ENCODE measurements at places on chromosomes 5 and 9.

DNA sequence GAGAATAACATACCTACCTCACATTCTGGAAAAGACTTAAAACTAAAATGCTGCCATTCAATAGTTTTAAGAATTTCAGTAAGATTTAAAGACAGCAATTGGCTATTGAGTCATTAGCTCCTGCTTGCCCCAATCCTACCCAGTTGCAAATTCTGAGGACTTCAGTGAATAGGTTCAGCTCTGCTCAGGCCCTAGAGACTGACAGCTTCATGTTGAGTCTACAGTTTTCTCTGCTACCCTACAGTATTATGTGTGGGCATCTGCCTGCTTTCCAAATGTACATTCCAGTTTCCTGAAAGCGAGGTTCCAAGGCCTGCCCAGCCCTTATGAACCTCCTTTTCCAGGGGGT is 61.5 kb downstream of the ARSB start:
- DNase-seq = no peak

DNA sequence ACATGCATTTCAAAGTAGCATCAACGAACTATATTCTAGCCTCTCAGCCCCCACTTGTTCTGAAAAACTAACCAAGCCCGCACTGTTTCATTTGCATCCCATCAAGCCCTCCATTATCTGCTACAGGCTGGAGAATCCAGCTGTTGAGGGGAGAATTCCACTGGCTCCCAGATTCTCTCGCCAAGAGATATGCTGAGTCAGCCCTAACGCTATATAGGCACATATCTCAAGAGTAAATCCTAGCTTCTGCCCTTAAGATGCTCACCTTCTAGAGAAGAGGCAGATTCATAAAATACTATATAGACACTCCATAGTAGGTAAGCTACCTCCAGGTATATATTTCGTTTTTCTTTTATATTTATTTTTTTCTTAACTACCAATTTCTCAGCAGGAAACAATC is 266.4 kb upstream of the TARS1 start:
- no peak for DNase-seq

DNA sequence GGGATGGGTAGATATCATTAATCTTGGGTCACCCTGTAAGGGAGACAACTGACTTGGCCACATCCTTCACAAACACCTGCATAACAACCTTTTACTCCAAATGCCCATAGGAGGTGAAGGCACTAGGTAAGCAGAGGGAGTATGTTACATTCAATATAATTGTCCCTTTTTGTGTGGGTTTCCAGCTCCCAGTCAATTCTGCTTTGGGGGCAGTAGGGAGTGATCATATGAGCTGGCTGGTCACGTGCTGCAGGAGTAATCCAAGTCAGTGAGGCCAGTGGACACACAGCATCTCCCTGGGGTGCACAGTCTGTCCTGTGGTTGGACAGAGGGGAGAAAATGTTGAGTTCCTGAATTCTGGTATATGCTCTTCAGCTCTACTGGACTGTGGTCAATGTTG is 1.2 kb upstream of the AGXT2 start:
- no peak for DNase-seq

- DNase-seq = peak; percentile 43
Observed at GRCh38 chr9:95048225-95049087, 269.1 kb downstream of the FANCC start.

DNA sequence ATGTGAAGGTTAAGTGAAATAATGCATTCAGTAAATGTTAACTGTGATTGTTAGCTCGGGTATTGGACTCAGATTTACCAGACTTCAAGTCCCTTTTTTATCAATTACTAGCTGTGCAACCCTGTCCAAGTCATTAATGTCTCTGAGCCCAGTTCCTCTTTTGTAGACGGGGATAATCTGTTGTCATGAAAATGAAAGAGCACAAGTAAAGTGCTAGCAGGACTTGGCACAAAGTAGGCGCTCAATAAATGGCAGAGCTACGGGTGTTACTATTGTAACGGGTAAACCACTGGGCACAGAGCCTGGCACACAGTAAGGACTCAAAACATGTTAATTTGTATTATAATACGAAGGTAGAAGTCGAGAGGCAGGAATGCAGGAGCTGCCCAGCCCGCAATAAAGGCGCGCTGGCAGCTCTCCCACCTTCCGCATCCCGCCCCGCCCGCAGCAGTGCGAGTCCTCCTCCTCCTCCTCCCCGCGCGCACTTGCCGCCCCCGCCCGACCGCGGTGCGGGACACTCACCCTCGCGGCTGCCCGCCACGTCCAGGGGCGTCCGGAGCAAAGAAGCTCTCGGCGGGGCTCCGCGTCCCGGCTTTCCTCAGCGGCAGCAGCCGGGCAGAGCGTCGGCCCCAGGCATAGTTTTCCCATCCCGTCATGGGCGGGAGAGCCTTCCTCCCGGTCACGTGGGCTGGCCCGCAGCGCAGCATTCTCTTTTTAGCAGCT is at the start of gene C1QTNF2:
Gene C1QTNF2, minus strand, starts transcription at position 637 of the 723 bp plus-strand sequence. CDS start 15,615 bp downstream, outside the sequence.
- no peak for DNase-seq

- DNase-seq = no peak
Observed at GRCh38 chr9:89525446-89526374, 27.8 kb upstream of the SEMA4D start.

DNA sequence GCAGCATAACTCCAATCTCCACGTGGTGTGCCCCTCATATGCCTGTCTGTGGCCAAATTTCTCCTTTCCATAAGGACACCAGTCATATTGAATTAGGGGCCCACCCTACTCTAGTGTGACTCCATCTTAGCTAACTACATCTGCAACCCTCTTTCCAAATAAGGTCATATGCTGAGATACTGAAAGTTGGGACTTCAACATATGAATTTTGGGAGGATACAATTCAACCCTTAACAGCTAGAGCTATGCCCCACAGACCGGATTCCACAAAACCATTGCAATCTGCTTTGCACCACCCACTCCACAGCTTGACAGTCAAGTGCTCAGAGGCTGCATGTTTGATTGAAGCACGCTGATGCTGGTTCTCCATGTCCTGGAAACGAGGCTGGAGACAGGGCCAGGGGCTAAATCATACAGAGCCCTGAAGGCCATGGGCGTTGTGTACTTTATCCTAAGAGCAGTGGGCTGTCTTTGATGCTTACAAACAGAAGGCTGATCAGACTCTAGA is 122.8 kb downstream of the MTX3 start:
- DNase-seq = no peak

- no peak for DNase-seq
Observed at GRCh38 chr5:60494635-60495034, 205.3 kb downstream of the DEPDC1B start.

DNA sequence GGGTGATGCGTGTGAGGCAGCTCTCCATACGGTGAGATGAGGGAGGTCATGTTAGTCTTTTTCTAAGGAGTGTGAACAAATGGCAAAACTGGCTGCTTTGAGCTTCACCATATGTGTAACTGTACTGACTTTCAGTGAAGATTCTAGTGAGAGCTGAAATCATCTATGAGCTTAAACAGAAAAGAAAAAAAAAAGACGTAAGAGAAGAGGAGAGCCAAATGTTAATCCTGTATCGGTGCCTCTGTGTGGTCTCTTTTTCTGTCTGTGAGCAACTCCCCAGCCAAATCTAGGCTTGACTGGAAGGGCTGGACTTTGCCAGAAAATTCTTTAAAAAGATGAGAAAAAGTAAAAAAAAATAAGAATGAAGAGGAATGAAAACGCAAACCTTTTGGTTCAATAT is 209.7 kb upstream of the TUT7 start:
- no peak for DNase-seq

- no peak for DNase-seq
Observed at GRCh38 chr5:4570047-4570995, 569.8 kb upstream of the ADAMTS16 start.

DNA sequence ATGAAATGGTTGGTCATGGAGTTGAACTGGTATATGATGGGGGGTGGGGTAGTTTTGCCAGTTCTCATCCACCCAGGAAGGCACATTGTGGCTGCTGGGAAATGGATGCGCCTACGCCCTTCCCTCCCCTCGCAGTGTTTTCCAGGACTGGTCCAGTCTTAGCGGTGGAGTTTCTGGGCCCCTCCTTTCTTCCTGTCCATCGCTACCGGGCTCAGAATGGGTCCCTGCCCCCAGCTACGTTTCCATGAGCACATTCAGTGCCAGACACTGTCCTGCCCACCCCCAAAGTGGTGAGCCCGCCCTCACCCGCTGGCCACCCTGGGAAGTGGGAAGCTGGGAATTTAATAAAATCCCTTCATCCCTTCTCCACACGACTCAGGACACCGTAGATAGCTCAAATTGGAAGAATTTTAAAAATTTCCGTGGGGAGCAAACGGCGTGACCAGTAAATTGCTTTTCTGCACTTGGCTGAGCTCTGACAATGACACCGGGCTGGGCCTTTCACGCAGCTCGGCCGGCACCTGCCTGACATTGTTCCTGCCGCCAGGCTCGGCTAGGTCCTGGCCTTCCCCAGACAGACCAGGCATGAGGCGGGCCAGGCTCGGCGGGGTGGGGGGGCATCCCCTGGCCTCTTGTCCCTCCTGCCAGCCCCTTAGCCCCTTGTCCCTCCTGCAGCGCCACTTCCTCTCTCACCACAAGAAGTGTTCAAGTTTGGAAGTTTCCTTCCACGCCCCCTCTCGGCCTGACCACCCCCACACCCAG is 3.6 kb downstream of the FGF18 start:
- no peak for DNase-seq

- no peak for DNase-seq
Observed at GRCh38 chr5:160792281-160792680, 59.7 kb downstream of the ATP10B start.

DNA sequence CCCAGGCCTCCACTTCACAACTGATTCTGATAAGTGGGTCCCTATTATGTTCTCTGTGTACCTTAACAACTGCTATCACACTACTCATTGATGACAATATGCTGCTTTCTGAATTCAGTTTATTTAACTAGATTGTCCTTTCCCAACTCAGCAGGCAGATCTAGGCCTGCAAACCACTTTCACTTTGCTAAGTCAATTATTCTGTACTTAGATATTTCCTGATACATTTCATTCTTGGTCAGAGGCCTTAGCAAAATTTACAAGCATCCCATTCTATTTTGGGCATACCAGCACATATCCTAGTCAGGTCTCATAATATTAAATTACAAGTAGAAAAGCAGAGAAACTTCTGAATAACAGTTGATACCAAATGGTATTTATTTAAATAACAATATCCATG is 235.7 kb upstream of the HAPLN1 start:
- no peak for DNase-seq

- DNase-seq = no peak
Observed at GRCh38 chr5:149996205-149996890, 4.1 kb downstream of the TIGD6 start.

- DNase-seq = no peak
Observed at GRCh38 chr5:10049858-10050455, 199.7 kb downstream of the ATPSCKMT start.

DNA sequence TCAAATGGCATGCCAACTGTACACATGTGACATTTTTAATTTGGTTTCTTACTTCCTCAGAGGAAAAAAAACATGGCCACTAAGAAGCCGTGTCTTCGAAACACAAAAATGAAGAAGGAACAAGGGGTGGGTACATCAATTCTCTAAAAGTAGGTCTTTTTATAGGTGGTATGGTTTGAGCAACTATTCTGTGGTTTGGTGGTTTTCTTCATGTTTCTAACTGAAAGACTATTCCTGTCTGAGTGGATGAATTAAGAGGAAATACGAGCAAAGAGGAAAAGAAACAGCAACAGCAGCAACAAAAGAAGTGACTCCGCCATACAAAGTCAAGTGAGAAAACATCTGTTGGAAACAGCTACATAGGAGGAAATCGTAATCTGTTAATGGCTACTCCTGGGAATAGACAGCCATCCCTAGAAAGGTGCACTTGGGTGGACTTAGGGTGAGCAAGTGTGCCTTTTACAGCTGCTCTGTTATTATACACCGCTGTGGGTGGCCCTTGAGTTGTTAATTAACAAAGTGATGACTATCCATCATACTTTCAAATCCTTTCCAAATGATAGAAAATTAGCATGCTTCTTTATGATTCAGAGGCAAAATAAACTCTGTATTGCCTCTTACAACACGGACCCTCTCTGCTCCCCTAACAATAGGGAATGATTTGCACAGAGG is 575.8 kb downstream of the TLE1 start:
- DNase-seq = no peak

DNA sequence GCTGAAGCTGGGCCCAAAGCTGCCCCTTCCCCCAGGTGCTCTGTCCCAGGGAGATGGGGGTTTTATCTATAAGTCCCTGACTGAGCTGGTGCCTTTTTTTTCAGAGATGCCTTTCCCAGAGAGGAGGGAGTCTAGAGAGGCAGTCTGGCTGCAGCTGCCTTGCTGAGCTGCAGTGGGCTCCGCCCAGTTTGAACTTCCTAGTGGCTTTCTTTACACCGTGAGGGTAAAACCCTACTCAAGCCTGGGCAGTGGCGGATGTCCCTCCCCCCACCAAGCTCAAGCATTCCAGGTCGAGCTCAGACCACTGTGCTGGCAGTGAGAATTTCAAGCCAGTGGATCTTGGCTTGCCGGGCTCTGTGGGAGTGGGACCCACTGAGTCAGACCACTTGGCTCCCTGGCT is 41.3 kb downstream of the CAVIN4 start:
- no peak for DNase-seq

DNA sequence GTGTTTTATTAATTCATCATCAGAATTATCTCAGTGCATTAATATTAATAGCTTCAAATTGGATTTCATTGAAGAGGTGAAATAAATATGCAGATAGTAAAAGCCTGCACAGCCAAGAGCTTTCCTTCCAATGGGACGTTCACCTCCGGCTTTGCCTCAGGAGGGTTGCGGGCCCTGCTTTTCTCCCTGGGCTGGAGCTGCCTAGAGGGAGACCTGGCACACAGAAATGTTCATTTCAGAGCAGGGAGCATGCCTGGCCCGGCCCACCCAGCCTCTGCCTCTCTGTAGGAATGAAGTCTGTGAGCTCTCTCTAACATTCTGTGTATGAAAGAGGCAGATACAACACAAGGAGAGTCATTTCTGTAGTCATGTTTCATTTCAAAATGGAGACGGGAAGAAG is 100.4 kb upstream of the IRX2 start:
- no peak for DNase-seq

- DNase-seq = no peak
Observed at GRCh38 chr5:68746220-68746619, 347.6 kb upstream of the SLC30A5 start.

DNA sequence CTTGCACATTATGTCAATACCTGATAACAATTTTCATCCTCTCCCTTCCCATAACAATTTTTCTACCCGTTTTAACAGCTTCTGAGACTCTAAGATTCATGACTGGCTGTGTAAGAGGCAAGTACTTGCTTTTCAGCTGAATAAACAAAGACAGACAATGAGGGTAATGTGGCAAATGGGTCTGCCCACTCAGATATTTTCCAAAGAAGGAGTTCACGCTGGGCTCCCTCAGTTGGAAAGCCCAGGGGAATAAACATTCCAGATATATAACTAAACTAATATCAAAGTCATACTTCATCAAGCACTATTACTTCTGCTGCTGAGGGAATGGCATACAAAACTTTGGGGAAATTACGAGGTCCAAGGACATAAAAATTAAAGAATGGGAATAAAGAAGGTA is 24.4 kb downstream of the MEGF9 start:
- DNase-seq = peak; percentile 76
